ENCODE measurements at places on chromosomes 2 and 18.

- no peak for DNase-seq
These were observed 536.4 kb downstream of the CNTNAP5 start for GRCh38 chr2:124561486-124561885.

- DNase-seq, result no peak
These were observed 148.1 kb downstream of the BAZ2B start for GRCh38 chr2:159468257-159468656.

DNA sequence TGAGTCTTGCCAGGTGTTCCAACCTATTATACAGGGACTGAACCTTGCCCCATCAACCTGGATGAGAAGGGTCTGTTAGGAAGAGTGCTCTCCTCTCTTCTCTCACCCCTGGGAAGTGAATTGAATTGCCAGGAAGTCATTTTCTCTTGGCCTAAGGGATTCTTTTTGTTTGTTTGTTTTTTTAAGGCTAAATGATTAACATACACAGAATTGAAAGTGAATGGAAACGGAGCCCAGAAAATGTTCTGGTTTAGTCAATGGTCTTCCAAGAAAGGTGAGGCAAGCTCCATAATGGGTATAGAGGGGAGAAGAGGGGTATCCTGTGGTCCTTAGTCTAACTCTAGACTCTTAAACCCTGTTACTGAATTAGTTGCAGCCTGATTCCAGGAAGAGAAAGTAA is 189.1 kb downstream of the FSHR start:
- no peak for DNase-seq

DNA sequence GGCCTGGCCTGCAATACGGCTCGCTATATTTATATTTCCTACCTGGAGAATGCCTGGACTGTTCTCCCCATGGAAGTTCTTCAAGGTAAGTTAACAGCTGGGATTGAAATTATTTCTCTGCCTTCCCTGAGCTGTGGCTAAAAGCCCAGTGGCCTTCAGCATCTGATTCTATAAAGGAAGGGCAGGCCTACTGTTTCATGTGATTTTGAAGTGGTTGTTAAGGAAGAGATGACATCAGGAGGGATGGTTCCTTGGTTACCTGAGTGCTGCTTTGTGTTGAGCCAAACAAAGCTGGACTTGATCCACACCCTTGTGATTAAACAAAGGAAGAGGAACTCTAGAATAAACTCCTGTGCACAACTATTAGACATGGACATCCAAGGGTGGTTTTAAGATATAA is 61.6 kb downstream of the MFSD6 start:
- DNase-seq, result peak; percentile 52

DNA sequence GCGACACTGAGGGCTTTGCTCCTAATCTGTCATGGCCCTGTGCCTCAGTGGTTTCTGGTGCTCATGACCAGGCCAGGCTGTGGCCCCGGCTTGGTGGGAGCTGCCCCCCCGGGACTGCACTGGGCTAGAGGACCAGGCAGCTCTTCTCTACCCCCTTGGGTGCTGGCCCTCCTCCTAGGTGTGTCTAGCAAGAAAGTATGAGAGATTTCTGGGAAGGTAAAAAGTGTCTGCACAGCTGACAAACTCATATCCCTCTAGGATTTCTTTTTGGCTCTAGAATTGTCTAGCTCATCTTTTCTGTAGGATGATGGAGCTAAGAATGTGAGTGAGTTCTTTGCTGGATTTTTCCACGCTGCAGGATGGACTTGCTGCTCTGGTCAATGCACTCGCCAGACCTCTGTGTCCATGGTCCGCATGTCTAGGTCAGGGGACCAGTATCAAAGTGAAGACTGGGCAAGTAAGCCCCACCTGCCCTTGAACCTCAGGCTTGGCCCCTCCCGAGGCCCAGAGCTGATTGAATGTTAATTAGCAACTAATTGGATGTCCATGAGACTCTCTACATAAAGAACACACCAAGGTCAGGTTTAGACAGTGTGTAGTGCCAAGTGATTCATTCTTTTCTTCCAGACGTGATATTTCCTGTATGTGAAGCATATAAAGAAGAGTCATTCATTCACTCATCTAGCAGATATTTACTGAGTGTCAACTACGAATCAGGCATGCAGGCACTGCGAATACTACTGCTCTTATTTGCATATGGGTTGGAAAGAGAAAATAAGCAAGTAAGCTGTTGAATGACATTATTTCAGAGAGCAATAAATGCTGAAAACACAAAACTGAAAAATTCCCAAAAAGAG is 15.6 kb upstream of the PSD4 start:
- DNase-seq, result no peak

DNA sequence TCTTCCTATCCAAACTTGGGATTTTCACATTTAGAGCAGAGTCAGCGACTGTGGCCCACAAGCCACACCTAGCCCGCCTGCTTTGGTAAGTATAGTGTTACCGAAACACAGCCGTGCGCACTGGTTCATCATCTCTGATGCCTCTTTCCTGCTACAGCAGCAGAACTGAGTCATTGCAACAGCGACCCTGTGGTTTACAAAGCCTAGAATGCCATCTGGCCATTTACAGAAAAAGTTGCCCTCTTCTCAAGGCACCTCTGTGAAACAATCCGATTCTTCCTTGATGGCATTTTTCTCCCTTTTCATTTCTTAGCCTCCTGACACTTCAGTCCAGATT is 10.7 kb upstream of the IAH1 start:
- no peak for DNase-seq

DNA sequence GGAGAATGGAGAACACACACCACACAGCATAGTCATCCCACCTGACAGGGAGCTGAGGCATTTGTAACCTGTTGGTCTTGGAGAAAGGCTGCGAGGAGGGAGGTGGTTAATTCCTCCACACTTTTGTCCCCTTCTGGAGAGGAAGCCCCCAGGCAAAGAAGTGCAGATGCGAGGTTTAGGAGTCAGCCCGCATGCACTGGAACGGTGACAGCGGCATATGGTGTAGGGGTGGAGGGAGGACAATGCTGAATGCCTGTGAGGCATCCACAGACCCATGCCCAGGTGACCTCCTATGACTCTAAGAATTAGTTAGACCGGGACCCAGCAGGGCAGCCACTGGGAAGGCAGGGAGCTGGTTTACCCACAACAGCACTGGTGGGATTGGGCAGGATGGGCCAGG is 12.2 kb downstream of the SPATA3 start:
- no peak for DNase-seq

GRCh38 chr2:182368996-182369395 is 57.8 kb downstream of the PDE1A start:
- DNase-seq, result no peak

- no peak for DNase-seq
These were observed 9.3 kb upstream of the TTL start for GRCh38 chr2:112472547-112473263.

- DNase-seq, result no peak
These were observed 1552.9 kb upstream of the SLC39A10 start for GRCh38 chr2:194103941-194104659.

DNA sequence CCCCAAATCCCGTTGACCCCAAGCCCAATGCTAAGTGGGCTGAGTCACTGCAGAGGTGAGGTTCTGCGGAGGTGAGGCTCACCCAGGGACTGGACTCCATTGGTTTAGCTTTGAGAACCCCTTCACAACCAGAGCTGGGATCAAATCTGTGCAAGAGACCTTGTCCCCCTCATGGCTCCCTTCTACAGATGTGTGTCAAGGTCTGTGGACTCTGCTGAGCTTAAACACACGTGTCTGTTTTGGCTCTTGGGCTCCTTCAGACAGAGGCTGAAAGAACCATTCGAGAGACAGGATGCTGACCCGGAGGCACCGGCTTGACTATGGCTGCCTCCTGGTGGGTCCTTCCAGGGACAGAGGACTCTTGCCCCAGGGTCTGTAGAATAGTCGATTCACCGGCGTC is 190.3 kb downstream of the LPIN1 start:
- DNase-seq, result no peak

DNA sequence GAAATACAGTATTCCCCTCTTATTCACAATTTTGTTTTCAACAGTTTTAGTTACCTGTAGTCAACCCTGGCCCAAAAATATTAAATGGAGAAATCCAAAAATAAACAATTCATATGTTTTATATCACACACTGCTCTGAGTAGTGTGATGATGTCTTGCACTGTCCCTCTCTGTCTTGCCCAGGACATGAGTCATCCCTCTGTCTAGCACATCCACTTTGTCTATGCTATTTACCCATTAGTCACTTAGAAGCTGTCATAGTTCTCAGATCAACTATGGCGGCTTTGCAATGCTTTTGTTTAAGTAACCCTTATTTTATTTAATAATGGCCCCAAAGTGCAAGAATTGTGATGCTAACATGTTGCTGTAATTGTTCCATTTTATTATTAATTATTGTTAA is 380.6 kb upstream of the REG3G start:
- DNase-seq, result no peak

DNA sequence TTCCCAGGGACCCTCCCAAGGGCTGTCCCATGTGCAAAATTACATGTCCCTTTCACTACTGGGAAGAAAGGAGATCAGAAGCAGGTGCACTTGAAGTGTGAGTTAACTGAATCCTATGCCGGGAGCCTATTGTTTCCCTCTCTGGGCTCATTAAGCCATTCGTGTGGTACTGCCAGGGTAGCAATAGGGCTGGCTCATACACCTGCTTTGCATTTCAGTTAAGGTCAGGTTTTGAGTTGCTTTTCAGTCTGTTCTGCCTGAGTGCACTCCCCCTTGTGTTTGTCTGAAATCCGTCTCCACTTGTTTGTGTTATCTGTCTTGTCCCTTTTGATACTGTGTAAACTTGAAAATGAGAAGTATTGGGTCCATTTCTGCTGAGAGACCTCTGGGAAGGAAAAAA is 1232.6 kb upstream of the NRXN1 start:
- peak; percentile 48 for DNase-seq

DNA sequence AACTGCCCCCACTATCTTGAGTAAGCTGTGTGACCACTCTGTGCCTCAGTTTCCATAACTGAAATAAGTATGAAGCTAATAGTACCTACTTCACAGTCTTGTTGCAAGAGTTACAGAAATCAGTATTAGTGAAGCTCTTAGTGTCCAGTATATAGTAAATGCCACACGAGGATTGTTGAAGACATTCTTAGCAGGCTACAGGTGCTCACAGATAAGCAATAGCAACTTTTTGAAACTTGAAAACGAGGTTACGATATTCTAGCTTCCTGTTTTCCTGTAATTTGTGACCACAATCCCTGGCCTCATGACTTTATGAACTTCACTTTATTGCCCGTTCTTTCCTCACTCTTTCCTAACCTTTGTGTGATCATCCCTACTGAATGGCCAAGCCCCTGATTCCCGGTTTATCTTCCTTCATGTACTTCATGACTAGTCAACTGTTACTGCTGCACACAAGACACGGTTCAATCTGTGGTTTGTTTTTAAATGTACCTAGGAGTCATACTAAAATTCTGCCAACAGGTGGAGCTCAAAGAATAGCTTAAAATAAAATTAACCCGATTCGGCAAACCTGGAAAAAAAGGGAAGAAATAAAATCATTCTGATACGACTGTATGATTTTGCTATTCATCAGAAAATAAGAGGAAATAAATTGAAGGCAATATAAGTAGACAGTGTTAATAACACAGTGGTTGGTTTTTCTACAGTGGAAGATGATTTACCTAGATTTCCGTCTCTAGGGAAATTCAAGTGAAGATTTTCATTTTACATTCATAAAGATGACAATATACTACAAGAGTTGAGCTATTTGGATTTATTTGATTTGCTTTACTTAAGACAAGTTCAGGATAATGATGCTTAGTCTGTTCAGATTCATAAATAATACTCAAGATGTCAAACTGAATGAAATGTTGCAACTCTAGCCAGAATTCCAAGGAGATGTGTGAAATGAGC is 38.1 kb upstream of the STAT1 start:
- DNase-seq, result peak; percentile 75
